ENCODE measurements at places on chromosomes 7 and 10.

DNA sequence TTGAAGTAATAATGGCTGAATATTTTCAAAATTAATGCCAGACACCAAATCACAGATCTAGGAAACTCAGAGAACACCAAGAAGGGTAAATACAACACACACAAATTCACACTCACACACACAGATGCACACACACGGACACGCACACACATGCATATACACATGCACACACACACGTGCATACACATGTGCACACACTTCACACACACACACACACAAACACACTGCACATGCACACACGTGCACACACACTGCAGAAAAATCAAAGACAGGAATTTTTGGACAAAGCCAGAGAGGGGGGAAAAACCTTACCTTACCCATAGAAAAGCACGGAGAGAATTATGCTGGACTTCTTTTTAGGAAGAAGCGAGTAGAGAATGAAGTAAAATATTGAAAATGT, 547.4 kb downstream of the PTPRN2 start:
- no peak for DNase-seq

DNA sequence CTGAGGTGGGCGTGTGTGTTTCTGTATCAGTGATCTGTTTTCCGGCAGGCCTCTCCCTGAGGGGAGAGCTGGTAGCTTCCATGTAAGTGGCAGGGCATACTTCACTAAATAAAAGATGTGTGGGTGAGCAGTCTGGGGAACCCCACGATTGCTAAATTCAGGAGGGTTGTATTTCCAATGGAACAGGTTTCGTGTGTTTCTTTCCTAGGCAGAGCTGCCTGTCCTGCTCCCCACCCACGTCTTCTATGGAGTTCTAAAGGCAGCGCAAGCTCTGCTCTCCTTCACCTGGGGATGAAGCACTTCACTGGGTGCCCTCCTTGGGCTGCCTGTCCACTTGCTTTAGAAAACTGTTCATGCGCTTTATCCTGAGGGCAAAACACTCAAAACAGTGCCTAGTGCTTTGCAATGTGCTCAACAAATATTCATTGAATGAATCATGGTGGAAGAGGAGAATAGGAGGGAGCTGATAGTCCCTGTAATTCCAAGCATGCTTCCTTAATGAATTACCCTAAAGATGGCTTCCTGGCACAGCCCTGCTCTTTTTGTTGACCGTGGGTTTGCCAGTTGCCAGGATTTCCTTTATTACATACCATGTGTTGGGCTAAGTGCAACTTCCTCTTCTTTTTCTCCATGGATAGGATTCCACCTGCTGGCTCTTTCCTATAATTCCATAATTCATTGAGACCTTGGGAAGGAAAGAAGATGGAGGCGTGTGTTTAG, 50.6 kb upstream of the SRPK2 start:
- DNase-seq, result no peak

GRCh38 chr7:113000316-113001020, 86.2 kb downstream of the GPR85 start:
- no peak for DNase-seq

DNA sequence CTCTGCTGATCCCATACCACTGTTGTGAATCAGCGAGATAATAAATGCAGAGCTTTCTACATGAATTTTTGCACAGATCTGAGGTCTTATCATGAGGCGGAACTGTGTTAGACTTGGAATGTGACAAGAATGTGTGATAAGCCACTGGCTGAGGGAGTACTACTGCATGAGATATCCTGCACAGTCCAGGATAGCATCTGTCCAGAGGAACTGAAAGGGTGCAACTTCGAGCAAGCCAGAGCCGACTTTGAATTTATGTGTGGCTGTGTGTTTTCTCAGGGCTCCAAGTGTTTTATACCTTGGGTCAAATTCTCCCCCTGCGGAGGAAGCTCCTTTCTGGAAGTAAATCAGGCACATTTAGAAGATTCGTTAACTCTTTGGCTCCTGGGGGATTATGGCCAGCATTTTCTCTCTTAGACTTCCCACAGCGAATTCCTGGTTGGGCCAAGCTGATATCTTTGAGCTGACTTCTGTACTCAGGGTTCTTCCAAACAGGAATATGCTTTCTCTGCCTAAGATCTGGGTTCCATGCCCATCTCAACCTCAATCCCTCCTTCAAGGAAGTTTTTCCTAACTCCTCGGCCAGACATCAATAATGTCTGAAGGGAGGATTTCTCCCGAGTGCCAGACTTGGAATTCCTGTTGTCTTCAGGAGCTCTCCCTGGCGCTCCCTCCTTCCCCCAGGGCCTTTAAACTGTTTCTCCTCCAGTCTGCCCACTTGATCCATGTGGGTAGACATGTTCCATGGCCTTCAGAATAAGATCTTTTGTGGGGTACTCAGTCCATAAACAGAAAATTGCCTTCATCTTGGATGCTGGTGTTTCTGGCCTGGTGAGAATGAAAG, 2.5 kb upstream of the MEST start:
- no peak for DNase-seq

DNA sequence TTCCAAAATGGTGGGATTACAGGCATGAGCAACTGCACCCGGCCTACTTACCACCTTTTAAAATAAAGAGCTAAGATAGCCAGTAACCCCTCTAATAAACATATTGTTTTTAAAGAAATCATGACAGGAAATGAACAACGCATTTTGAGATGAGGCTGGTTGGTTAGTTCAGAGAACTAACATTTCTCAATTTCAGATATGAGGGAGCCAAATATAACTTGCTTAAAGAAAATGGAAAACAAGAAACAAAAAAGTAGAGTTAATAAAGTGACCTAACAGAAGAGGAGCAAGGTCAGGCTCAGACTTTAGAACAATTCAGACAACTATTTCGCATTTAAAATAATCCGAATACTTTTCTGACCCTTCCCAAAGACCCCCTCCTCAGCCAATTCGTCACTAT, 254.9 kb upstream of the PHF14 start:
- no peak for DNase-seq

- no peak for DNase-seq
Measured at GRCh38 chr10:61385231-61386001, 67.8 kb downstream of the TMEM26 start.

GRCh38 chr7:135189961-135190360, 19.5 kb upstream of the CYREN start:
- no peak for DNase-seq

GRCh38 chr7:106862317-106863089, 2.6 kb upstream of the PIK3CG start:
- no peak for DNase-seq

DNA sequence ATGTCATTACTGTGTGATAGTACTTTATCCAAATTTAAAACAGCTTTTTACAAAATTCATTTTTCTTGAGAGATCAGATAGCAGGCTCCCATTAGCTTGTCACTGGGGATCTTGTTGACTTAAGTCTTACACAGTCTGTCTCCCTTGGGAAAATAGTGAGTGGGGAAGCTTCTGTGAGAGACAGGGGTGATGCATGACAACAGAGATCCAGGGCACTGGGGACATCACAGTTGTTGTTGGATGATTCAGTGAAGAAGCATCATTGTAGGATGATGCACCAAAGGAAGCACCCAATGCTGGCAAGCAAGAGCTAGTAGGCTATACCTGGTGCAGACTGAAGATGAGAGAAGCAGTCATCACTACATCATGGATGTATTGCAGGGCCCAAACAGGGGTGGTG, 284.7 kb downstream of the HDAC9 start:
- DNase-seq, result no peak

DNA sequence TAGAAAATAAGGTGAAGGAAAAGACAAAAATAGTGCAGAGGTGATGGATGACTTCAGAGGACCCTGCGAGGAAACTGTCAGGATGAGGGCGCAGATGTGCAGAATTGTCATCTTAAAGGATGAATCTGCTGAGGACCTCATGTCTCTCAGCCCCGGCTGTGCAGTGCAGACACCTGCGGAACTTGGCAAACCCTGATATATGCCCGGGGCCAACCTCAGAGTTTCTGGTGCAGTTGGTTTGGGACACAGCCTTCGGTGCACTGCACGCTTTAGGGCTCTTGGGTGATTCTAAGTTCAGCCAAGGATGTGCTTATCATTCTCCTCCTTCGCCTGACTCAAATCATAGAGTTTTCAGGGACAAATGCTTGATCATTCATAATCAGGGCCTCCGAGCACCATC, 310.1 kb downstream of the TCERG1L start:
- no peak for DNase-seq

DNA sequence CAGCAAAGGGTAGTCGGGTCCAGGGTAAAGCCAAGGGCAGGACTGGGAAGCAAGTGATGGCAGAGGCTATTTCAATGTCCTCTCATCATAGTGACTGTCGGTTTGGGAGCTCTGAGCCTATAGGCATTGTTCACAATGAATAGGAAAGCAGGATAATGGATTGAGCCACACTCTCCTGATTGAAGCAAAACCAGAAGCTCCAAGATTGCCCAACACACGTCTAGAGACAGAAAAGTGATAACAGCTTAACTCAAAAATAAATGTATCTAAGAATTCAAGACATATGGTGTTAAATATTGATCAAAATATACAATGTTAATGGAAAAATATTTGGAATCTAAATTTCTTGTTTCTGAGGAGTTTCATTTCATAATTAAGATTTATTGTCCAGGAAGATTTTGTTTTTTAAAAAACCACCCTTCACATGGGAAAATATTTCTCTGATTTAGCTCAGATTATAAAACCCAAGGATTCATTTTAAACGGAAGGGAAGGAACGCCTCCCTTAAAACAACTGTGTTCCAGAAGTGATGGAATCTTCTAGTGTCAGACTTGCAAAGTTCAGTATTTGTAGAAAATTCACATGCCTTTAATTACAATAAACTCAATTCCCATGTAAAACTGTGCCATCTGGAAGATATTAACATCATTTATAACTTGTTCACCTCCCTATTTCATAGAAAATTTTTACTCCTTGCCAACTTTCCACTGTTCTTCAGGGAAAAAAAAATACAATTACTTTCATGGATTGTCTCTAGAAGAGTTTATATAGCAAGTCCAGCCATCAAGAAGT, 54.5 kb downstream of the NRP1 start:
- DNase-seq, result no peak

DNA sequence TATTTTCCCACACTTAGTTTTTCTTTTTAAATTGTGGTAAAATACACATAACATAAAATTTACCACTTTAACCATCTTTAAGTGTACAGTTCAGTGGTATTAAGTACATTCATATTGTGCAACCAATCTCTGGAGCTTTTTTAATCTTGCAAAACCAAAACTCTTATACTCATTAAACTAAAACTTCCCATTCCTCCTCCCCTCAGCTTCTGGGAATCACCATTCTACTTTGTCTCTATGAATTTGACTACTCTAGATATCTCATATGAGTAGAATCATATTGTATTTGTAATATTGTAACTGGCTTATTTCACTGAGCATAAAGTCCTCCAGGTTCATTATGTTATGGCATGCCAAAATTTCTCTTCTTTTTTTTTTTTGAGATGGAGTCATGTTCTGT, 86.4 kb upstream of the JAZF1 start:
- DNase-seq, result no peak

DNA sequence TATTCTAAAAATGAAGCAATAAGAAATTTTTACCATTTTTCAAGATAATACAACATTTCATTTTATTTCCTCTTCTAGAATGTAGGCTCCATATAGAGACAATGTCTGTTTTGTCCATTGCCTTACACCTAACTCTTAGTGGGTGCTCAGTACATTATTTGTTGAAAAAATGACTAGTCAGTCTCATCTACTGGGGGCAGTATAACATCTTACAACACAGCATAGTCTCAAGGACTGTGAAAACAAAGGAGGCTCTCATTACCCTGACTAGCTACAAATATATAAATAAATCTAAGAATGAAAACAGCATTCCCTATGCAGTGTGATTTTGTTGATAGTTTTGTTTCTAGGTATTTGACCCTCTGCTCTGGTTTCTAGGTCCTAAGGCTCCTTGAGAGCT, 11.6 kb downstream of the CRPPA start:
- no peak for DNase-seq

- DNase-seq, result no peak
Measured at GRCh38 chr7:37009125-37009675, 284.9 kb upstream of the AOAH start.

DNA sequence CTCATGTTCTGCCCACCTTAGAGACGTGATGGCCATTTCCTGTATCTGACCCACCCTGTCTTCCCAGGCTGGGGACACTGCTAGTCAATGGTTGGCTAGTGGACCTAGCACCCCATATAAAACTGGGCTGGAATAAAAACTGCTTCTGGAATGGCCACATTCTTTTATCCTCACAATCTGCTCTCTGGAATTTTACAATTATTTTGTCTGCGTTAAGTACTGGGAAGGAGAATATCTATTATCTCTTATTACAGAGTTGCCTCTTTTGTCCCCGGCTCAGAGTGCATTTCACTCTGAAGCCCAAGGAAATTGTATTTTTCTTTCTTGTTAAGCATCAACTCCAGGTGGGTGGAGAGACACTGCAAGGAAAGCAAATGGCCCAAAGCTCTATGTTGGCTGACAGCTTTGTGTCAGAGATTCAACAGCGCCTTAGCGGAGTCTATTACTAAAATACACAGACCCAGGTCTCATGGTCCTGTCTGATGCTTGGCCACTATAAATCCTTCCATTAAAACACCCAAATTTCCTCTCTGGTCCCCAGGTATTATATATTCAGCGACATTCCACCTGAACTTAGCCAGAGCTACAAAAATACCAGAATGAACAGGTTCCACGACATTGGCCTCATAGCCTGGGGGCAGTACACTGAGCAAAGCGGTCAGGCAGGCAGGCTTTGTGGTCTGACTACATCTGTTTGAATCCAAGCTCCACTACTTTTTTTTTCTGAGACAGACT, 121.7 kb downstream of the PRPF18 start:
- DNase-seq, result no peak

GRCh38 chr10:1316121-1316808, 260.1 kb downstream of the WDR37 start:
- no peak for DNase-seq

- DNase-seq, result no peak
Measured at GRCh38 chr10:52459097-52459496, 145.0 kb downstream of the DKK1 start.

DNA sequence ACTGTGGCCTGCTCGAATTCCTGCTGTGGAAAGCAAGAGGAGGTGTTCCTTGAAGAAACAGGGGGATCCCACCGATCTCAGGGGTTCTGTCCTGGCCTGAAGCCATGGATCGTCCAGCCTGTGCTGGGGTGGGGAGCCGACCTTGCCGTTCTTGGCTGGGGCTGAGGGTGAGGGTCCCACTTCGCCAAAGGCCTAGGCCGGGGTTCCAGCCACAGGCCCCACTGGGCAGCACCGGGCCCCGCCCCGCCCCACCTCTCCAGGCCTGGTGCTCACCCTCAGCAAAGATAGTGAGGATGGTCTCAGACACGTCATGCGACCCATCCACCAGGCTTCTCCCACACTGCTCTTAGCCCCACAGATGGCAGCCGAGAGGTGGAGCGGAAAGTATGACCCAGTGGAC, 51.4 kb upstream of the ZNF716 start:
- no peak for DNase-seq

Measured in esophagus squamous epithelium (tissue), 5 donors.